ENCODE measurements at places on chromosomes 13 and 19.

- DNase-seq, result no peak
These were observed 69.4 kb downstream of the PSPC1 start for GRCh38 chr13:19713186-19713965.

DNA sequence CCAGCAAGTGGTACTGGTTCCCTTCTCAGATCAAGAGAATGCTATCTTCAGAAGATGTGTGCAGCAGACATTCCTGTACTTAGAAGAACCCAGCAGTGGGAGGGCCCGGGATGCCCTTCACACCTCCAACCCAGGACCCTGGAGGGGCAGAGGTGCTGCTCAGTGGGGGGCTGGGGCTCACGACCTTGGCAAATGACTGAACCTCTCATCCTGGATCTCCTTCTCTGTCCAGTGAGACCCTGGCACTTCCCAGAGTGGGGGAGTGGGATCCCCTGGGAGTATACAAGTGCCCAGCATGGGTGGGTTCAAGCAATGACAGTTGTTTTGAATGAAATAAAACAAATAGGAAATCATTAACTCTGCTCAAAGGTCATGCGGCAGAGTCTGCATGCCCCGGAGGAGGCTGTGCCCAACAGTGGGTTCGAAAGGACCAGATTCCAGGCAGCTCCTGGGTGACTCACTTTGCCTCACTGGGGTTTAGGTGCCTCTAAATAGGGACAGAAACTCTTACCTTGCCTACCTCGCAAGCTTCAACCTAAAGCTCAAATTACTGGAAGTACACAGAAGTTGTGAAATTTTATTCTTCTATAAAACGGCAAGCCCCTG, 26.9 kb downstream of the GGACT start:
- no peak for DNase-seq

- DNase-seq, result no peak
These were observed 1098.5 kb downstream of the EFNB2 start for GRCh38 chr13:105436943-105437342.

DNA sequence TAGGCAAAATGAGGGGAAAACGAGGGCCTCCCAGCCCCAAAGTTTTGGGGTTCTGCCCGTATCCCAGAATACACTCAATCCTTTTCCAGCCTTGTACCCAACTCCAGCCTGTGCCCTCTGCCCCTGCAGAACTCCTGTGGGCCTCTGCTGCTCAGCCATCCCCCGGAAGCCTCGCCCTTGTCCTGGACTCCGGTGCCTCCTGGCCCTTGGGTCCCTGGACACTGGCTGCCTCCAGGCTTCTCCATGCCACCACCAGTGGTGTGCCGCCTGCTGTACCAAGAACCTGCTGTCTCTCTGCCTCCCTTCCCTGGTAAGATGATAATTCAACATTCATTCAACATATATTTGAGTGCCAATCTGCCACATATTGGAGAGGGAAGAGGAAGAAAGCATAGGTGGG, 3.8 kb downstream of the DMRTC2 start:
- no peak for DNase-seq

DNA sequence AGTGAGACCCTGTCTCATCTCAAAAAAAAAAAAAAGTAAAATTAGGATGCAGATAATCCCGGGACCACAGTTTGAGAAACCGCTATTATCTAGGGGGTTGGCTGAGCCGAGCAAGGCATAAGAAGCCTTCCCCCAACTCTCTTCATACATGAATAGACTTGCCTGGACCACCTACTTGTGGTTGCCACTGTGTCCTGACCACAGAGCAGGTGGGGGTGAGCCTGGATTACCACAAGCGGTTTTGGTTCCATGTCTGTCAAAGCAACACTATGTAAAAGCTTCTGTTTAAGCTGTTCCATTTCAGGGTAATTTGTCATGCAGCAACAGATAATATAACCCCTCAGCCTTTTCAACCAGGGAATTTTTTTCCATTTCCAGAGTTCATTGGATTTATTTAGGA, 3.3 kb upstream of the NAPA start:
- DNase-seq, result no peak

DNA sequence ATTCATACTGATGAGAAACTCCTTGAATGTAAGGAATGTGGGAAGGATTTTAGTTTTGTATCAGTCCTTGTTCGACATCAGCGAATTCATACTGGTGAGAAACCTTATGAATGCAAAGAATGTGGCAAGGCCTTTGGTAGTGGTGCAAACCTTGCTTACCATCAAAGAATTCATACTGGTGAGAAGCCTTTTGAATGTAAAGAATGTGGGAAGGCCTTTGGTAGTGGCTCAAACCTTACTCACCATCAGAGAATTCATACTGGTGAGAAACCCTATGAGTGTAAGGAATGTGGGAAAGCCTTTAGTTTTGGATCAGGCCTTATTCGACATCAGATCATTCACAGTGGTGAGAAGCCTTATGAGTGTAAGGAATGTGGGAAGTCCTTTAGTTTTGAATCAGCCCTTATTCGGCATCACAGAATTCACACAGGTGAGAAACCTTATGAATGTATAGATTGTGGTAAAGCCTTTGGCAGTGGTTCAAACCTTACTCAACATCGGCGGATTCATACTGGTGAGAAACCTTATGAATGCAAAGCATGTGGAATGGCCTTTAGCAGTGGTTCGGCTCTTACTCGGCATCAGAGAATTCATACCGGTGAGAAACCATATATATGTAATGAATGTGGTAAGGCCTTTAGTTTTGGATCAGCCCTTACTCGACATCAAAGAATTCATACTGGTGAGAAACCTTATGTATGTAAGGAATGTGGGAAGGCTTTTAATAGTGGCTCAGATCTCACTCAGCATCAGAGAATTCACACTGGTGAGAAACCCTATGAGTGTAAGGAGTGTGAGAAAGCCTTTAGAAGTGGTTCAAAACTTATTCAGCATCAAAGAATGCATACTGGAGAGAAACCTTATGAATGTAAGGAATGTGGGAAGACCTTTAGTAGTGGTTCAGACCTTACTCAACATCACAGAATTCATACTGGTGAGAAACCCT, 26.6 kb downstream of the ZNF345 start:
- DNase-seq, result no peak

- no peak for DNase-seq
These were observed 64.1 kb downstream of the ZNF429 start for GRCh38 chr19:21569494-21569865.

DNA sequence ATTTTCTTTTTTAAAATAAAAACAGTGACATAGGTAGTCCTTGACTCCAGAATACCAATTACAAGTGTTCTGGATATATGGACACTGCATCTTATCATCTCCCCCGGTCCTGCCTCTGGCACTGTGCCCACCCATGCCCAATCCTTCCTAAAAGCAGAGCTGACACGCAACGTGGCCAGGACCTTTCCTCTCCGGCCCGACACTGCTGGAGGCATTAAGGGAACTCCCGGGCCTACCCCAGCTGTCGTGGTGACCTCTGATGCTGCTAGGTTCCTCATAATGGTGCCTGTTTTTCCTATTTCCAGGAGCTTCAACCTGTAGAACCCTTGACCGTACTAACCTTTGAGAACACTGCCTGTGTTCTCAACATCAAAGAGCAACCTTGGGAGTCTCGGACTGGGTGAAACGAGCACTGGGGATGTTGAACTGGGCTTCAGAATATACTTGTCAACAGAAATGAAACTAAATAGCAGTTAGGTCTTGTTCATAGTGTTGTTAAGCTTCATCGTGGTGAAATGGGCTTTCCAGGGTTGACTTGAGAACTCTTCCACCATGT, 13.9 kb upstream of the RNF113B start:
- DNase-seq, result no peak

DNA sequence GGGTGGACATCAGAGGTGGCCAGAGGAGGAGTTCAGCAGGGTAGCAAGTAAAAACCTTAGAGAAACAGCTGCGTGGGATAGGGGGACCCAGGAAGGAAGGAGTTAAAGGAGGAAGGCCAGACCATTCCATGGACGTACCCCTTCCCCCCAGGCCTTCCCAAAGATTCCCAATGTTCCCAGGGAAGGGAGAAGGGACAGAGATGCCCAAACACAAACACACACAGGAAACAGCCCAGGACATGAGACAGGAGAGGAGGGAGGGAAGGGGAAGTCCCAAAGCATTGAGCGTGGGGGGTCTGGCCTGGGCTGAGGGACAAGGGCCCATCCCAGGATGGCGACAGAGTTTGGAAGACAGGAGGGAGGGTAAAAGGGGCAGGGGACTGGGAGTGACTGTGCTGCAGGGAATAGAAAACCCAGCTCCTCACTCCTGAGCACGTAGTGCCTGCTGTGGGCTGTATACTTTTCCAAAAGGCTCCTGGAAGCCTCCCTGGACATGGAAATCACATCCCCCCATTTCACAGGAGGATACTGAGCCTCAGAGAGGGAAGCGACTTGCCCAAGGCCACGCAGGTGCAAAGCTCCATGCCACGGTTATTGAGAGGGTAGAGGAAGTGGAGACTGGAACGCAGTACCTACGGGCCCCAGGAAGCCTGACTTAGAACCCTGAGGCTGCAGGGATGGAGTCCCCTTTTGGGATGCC, 1.1 kb downstream of the SYDE1 start:
- no peak for DNase-seq

GRCh38 chr19:56092685-56093631, 28.1 kb downstream of the ZNF787 start:
- no peak for DNase-seq

DNA sequence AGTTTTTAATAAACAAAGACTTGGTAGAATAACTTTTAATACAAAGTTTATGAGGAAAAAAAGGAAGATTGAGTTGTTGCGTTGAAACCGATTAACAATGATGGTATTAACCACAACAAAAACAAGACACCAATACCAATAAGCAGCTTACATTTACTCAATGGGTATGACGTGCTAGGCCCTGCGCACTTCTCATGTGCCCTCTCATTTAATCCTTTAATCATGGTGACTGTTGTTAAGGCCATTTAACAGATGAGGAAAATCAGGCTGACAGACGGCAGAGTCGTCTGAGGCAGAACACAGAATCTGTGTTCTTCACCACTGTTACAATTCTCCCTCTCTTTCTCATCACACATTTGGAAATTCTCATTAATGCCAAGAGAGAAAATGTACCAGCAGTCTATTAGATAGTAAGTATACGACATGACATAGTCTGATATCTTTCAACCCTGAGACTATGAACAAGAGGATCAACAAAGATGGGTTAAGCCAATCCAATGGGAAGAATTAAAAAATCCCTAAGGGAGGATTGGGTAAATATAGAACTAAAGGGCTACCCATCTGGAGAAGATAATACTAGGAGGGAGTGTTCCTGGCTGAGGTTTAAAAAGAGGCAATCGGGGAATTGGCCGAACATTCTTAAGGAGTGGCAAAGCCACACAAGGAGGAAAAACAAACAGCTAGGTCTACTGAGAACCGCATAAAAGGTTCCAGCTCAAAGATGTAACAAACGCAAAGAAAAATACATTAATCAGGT, 54.0 kb downstream of the DOCK9 start:
- DNase-seq, result no peak

DNA sequence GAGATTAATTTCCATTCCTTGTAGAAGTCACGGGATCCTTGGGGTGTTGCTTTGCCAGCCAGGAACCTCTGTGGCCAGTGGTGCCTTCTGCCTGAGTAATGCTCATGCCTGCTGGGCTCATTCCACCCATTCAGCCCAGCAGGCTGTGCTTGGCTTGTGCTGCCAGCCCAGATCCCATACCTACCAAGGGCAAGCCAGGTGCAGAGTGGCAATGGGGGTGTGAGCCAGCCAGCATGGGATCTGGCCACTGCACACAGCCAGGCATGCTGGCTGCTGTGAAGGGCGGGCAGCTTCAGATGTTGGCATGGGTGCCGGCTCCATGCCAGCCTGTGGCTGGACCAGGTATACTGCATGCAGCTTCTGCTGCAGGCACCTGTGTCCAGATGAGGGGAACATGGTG, 42.5 kb downstream of the WDFY2 start:
- DNase-seq, result no peak

- no peak for DNase-seq
These were observed 16.8 kb upstream of the FFAR2 start for GRCh38 chr19:35431145-35431807.

GRCh38 chr13:34216256-34216655, 398.3 kb downstream of the RFC3 start:
- DNase-seq, result no peak

DNA sequence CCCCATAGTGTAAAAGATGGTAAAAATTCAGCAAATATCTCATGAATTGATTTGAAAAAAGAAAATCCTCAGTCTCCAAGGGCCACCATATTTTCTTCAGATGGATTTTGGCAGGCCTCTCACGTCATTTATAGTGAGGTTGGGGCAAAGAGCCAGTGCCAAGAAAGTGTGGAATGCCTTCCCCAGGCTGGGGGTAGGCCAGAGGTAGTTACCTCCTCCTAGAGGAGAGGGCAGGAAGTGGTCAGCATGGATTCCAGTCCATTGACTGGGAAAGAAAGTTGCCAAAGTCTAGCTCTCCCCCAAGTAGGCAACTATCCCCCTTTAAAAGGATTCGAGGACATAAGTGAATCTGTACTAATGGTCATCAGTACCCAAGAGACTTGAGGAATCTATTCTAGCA, 68.4 kb upstream of the KCTD4 start:
- no peak for DNase-seq

DNA sequence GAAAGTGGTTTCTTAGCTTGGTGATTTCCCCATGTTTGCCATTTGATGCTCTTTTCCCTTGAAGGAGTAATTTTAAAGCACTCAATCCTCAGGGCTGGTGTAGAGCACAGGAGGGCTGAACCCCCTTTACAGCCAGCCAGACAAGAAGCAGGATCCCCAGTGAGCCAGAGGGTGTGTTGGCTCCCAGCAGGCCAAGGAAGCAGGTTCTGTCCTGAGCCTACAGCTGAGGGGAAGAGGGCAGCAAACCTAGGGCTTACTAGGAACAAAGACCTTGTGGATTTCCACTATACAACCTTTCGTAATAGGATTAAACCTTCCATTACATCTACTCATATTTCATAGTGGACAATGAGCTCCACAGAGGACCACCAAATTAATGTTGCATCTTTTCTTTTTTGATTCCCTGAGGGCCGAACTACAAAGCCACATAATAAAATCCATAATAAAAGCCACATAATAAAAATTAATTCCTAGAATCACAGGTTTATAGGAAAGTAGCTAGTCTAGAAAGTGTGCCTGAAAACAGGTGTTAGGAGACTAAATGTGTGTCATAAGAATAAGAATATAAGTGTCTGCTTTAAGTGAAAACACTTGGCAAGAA, 300.2 kb downstream of the DCLK1 start:
- no peak for DNase-seq

DNA sequence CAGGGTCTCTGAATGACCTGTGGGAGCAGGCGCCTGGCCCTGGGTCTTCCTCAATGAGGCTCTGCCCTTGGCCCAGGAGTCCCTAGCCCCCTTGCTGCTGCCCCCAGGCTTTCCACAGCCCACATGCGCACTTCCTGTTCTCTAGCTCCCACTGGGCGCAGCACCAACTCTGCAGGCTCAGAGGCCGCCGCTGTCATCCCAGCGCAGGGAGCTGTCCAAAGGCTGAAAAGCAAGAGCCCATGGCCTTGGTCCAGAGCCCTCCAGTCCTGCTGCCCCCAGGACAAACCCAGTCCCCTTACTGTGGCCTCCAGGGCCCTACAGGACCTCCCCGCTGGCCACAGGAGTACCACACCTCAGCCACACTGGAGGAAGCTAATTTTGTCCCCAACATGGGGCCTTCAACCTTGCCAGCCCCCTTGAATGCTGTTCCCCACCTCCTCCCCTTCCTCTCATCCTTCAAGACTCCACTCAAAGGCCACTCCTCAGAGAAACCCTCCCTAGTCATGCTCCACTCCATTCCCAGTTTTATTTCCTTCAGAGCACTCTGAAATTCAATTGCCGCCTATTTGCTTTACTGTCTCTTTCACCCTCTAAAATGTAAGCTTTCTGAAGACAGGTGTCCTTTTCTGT, 8.0 kb upstream of the POU2F2 start:
- DNase-seq, result peak; percentile 87
